ENCODE measurements at places on chromosomes 5 and 9.

- no peak for DNase-seq
Observed at GRCh38 chr9:108664309-108665255, 191.2 kb downstream of the ACTL7B start.

GRCh38 chr5:59040804-59041201 lies 457.9 kb downstream of the RAB3C start:
- no peak for DNase-seq

DNA sequence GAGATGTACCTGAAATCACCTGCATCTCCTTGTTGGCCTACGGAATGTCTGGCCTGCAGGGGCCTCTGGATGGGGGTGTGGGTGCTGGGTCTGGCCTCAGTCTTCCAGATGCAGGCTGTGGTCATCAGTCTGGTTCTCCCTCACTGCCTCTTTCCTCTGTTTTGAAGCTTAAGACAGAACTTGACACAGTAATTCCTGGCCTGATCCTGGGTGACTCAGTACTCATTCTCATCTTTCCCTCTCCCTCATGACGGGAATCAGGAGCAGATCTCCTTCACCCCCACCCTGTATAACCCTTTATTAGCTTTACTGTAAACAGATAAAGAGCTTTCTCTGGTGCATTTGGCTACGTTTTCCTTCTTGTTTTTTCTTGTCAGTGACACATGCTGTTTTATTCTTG lies 89.3 kb upstream of the ADAMTS16 start:
- no peak for DNase-seq

DNA sequence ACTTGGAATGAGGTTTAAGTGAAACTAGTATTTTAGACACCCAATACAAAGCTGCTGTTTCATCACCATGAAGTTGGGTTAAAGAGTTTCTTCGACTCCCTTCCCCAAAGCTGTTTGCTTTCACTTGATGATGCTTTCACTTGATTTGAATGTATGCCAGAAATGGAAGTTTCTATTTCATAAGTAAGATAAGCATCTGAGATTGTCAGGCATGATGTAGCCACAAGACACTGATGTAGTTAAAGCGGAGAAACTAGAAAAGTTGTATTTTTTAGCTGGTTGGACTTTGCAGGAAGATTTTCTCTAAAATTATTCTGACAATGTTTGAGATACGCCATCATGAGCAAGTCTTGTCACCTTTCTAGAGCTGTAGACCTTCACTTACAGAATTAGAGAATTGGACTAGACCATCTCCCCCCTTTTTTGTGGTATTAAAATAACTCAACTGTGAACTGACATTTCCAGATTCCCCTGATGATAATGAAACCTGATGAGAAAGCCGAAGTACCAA lies 20.0 kb downstream of the MOCS2 start:
- DNase-seq = no peak

DNA sequence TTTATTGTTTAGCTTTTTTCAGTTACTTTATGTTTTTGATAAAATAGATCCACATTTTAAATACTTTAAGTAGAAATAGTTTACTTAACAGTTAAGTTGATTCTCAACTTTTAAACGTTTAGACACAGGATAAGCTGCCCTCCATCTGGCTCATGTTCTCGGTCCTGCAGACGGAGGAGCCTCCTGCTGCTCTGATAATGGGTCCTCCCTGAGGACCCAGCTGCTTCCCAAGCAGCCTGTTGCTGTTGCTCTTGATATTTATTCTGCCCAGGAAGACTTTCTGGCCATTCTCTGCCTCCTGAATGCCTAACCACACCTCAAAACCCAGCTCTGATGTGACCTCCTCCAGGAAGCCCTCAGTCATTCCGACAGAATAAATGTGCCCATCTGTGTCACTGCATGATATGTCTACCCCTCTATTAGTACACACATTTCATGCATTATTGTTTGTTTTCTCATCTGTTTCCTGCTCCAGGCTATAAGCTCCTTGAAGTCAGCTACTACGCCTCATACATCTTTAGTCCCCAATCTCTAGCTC lies 267.2 kb upstream of the MSX2 start:
- no peak for DNase-seq

GRCh38 chr5:133807348-133807747 lies 161.1 kb downstream of the C5orf15 start:
- no peak for DNase-seq

DNA sequence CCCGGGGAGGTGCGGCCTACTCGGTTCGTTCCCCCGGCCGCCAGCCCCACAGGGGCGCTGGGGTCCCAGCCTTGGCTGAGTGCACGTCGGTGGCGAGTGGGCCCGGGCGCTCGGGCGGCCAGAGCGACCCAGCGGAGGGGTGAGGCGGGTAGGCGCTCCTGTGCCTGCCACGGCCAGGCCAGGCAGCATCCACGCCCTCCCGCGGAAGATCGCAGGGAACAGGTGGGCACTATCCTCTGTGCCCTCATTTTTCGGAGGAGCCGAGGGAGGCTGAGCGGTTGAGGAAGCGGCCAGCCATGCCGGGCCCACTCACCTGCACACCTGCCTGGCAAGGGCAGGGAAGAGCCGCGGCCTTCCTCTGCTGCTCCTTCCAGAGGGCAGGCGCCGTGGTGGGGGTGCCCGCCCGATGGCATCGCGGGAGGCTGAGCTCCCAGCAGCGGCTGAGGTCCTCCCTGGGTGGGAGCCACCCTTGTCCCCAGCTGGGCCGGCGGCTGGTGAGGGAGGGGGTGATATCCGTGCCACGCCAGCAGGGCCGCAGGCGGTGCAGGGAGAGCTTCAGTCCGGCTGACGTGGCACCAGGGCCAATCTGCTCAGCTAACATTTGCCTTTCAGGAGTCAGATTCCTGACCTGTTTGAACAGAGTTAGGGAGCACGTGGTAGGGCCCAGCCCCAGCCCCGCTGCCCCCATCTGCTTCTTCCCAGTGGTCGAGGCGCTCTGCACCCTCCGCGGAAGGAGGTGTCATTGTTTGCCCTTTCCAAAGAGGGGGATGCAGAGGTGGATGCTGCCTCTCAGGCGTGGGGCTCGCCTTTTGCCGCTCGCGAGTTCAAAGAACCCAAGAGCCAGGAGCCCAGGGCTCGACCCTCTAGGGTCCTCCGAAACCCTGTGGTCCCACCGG lies 1.6 kb upstream of the SEC16A start:
- DNase-seq = no peak

DNA sequence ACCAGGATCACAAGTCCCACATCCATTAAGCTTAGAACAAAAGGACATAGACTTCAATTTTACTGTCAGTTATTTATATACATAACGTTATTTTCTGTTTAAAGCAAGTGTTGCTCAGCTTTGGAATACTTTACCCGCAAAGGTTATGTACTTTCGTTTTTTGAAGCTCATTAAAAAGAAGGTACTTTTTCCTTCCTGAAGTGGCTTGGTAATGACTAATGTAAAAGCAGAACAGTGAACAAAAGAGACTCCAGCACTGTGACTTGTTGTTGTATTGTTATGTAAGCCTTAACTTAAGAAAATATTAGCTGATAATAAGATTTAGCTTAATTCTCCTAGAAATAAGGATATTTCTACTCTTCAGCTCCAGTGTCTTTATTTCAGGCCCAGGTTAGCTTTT lies 97.3 kb upstream of the SLCO6A1 start:
- no peak for DNase-seq

DNA sequence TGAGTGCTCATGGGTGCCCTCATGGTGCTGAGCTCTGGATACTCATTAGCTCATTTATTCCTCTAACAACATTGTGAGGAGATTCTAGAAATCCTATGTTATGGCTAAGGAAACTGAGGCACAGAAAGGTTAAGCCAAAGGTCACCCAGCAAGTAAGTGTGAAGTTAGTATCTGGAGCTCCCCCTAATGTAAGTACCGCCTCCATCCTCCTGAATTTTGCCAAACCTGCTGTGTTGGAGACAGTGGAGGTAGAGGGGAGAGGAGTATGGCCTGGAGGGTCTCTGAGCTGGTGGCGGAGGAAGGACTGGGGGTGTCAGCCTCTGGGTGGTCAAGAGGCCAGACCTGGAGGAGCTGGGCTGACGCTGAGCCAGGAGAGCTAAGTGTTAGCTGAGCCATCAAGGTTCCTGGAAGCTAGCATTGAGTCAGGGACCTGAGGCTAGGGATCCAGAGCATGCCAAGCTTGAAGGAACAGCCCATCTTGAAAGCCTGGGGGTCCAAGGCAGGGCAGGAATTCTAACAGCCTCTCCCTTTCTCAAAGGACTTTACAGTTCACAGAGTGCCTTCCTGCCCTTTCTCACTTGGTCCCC lies 114.8 kb downstream of the RGS3 start:
- DNase-seq = no peak

DNA sequence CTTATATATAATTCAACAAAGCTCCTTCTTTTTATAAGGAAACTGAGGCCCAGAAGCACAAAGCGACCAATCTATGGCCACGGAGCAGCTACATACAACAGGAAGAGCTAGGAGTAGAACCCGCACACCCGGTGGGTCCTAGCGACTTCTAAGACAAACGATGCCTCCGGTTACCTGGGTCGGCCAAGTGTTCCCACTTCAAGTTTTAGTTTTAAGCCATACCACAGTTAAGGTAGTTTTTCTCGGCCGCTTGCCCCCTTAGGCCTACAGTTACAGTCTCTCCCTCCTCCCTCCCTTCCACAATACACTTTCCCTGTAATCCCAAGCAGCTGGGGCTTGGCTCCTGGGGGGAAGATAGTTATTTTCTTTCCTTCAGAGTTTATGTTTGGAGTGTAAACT lies 533 bp downstream of the SREK1IP1 start:
- DNase-seq = peak; percentile 56

DNA sequence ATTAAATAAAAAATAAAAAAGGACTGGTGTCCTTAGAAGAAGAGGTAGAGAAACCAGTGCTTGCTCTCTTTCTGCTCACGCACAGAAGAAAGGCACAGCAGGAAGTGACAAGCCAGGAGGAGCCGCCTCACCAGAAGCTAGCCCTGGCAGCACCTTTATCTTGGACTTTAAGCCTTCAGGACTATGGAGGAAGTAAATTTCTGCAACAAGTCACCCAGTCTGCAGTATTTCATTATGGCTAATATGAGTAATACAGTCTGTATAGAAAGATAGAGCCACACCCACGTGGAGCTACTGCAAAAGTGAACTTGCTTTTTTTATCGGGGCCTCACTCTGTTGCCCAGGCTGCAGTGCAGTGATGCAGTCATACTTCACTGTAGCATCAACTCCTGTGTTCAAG lies 68.4 kb downstream of the PDZD2 start:
- DNase-seq = no peak

DNA sequence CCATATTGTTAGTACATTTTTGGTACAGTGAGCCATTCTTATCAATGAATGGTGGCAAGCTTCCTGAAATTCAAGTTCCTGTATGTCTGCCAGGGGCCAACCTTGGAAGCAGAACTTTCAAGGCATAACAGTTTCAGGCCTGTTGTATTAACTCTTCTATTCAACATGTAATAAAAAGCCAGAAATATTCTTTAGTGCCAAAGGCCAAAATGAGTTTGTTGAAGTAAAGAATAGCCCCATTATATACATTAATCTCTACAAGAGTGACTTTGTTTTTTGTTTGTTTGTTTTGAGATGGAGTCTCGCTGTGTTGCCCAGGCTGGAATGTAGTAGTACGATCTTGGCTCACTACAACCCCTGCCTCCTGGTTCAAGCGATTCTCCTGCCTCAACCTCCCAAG lies 321.3 kb downstream of the KDM4C start:
- no peak for DNase-seq

- DNase-seq = no peak
Observed at GRCh38 chr5:119833176-119833575, 203.8 kb downstream of the FAM170A start.

GRCh38 chr5:72938206-72938605 lies 17.6 kb upstream of the FCHO2 start:
- no peak for DNase-seq

- no peak for DNase-seq
Observed at GRCh38 chr9:21933281-21933680, 60.9 kb downstream of the CDKN2A start.

- no peak for DNase-seq
Observed at GRCh38 chr9:9538356-9538755, 1074.4 kb downstream of the PTPRD start.

DNA sequence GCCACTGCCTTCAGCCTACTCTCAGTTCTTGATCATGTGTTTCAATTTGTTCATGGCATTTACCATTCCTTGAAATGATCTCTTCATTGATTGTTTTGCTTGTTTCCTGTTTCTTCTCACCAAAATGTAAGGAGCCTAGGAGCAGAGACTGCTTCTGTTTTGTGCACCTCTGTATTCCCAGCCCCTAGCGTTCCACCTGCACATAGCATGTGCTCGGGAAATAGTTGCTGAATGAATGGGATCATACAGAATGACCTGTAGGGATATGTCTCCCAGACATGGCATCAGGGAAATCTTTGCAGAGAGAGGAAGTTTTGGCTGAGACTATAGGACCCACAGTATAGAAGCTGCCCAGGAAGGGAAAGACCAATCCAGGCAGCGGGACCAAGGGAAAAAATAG lies 6.2 kb upstream of the CERCAM start:
- DNase-seq = no peak

DNA sequence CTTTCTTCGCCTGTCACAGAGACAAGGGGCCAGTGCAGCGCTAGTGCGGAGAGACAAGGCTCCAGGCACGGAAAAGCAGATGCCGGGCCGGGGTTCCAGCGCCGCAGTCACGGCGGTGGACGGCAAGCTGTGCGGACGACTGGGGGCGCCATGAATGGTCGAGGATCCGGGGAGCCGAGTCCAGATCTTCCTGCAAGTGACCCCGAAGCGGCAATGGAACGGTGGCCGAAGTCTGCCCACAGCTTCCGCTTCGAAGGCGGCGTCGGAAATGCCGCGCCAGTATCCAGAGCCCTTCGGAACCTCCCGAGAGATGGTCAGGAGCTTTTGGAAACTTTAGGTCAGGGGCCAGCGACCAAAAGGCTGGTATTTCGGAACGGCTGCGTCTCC lies 601 bp upstream of the FAF2 start:
- DNase-seq = no peak

DNA sequence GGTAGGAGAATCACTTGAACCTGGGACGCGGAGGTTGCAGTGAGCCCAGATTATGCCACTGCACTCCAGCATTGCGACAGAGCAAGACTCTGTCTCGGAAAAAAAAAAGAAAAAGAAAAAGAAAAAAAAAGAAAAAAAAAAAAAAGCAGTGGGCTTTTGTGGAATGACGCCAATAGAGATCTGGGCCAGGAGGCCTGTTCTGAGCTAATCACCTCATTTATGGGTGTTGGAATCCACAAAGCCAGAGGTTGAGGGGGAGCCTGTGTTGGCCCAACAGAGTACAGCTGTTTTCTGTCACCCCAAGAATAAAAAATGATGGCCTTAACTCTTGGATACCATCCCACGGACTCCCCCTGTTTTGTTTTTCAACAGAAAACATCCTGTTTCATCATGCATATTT lies 18.5 kb downstream of the OSTF1 start:
- no peak for DNase-seq

GRCh38 chr5:124660229-124661093 lies 86.0 kb downstream of the ZNF608 start:
- peak; percentile 41 for DNase-seq

- peak; percentile 93 for DNase-seq
Observed at GRCh38 chr5:113034182-113034773, 57.7 kb downstream of the DCP2 start.

- no peak for DNase-seq
Observed at GRCh38 chr9:9045072-9045471, 1245.5 kb upstream of the DMAC1 start.

DNA sequence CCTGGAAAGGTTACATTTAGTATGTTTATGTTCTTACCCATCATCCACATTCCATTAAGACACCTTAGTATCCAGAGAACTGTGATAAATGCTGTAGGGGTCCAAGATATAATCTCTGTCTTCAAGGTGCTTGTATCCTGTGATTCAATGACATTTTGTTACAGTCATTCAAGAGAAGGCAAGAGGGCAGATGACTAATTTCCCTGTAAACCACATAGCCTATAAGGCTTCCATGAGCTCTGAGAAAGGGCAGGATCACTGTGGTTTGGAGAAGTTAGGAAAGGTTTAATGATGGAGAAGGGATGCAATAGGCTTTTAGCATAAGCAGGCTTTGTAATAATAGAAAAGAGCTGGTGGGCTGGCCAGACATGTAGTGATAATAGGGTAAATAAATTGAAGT lies 40.0 kb downstream of the PAPPA start:
- DNase-seq = peak; percentile 72

Measured in astrocyte of the spinal cord (primary cell).